ENCODE measurements at places on chromosomes 5 and 9.

GRCh38 chr9:31894008-31894407 lies 490.4 kb upstream of the ACO1 start:
- no peak for DNase-seq

- DNase-seq: no peak
These were observed 148.3 kb downstream of the RANBP17 start for GRCh38 chr5:171010086-171010485.

GRCh38 chr5:160929360-160929759 lies 77.3 kb upstream of the ATP10B start:
- no peak for DNase-seq

- no peak for DNase-seq
These were observed 31.2 kb downstream of the CPLANE1 start for GRCh38 chr5:37217976-37218375.

DNA sequence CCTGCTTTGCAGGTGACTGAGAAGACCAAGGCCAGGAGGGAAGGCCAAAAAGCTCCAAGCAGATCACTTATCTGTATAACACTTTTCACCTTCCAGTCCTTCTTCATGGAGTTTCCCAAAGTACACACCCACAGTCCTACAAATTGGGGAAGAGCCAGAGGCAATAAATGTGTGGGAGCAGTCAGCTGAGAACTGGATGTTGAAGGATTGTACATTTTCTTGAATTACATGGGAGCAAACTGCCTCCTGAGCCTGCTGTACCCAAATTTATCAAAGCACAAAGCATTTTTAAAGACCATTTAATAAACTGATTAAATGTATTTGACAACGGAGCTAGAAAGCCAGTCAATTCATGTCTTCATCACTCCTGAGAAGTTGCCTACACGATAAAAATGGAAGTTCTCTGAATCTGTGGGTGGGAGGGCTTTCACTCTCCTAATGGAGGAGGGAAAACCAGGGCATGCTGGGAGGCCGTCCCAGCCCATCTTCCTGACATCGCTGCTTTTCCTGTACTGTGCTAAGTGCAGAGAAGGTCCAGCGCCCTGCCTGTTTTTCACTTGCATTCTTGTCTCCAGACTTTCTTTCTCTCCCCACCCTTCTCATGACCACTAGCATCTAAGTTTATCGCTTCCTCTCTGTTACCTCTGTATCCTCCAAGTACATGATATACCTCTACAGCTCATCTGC lies 79.0 kb downstream of the KCNIP1 start:
- no peak for DNase-seq

DNA sequence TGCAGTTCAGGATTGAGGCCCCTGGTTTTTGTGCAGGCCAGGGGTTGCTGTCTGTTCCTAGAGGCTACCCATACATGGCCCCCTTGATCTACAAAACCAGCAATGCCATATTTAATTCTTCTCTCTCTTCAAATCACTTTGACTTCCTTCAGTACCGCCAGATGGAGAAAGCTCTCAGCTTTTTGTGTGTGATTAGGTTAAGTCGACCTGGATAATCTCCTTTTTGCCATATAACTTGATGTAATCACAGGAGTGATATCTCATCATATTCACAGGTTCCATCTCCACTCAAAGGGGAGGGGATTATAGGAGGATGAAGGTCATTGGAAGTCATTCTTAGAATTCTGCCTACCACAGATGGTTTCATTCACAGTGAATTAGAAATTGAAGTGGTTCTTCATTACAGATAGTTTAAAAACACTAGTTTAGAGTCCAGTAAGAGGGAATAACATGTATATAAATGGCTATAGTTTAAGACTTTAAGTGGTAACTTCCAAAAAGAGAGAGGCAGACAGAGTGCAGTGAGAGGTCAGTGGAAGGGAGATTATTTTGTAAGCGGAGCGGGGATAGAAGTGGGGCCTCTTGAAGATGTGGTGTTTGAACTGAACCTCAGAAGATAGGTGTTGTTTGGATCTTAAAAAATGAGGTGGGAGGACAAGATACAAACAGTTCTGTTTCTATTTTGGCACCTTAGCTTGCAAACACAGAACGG lies 85.9 kb downstream of the GALNT10 start:
- no peak for DNase-seq

GRCh38 chr9:126965541-126966428 lies 51.2 kb downstream of the RALGPS1 start:
- DNase-seq: peak; percentile 28

DNA sequence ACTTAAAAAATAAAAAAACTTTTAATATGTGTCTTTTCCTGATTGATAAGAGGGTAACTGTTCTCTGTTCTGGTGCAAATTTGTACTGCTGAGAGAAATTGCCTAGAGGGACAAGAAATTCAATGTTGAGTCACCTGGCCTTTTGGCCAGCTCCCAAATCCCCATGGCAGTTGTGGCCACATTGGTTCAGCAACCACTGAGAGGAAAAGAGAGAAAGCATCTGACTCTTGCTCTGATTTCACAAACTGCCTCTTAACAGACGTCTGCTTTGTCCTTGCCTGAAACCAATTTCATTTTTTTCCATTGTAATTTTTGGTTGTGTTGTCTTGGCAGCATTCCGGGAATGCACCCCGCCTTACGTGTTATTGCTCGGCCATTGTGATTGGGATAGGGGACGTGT lies 42.4 kb downstream of the NTRK2 start:
- DNase-seq: no peak

GRCh38 chr5:57174128-57174889 lies 450 bp downstream of the GPBP1 start:
- no peak for DNase-seq

GRCh38 chr9:137984005-137984404 lies 106.4 kb downstream of the CACNA1B start:
- no peak for DNase-seq

GRCh38 chr5:125476901-125477585 lies 730.6 kb upstream of the ZNF608 start:
- no peak for DNase-seq

GRCh38 chr5:2797981-2798380 lies 46.5 kb upstream of the IRX2 start:
- DNase-seq: no peak

GRCh38 chr5:96243862-96244261 lies 189.2 kb downstream of the PCSK1 start:
- DNase-seq: no peak

DNA sequence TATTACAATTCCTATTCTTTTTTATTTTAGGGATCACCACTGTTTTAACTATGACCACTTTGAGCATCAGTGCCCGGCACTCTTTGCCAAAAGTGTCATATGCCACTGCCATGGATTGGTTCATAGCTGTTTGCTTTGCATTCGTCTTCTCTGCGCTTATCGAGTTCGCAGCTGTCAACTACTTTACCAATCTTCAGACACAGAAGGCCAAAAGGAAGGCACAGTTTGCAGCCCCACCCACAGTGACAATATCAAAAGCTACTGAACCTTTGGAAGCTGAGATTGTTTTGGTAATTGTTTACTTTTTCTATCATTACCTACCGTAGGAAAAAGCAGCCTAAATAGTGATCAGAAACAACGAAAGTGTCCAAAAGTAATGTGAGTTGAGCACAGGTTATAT lies 6.4 kb downstream of the GABRA6 start:
- DNase-seq: no peak

- no peak for DNase-seq
These were observed 56.2 kb upstream of the ANXA1 start for GRCh38 chr9:73095425-73095824.

GRCh38 chr5:84585218-84585617 lies 200.5 kb upstream of the EDIL3 start:
- DNase-seq: no peak

DNA sequence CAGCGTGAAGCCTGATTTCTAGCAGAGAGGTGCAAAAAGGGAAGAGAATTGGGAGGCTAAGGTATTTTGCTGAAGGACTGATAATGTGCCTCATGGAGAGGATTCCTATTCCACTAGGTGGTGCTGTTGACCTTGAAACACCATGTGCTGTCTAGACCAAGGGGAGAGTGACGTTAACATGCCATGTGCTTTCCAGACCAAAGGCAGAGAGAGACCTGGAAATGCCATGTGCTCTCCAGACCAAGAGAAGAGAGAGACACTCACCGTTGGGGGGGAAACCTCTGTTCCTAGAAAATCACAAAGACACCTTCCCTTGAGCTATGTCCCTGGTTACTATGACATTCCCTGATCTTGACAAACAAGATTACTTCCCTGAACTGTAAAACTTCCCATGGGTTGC lies 286.0 kb upstream of the TUSC1 start:
- no peak for DNase-seq

GRCh38 chr9:8694983-8695588 lies 895.5 kb upstream of the DMAC1 start:
- DNase-seq: no peak

- DNase-seq: no peak
These were observed 133.5 kb upstream of the IL12B start for GRCh38 chr5:159463590-159464321.

DNA sequence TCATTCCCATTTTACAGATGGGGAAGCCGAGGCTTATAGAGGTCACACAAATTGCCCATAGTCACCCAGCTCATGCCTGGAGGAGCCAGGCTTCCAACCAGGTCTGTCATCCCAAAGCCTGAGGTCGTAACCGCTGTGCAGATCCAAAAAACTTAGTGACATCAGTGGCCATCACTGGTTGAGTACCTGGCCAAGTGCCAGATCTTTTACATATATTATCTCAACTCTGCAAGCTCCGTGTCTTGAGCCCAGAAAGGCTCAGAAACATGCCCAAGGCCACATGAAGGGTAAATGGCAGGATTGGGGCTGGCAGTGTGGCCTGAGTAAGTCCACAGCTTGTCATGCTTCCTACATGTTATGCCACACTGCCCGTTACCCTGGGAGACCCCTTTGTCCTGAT lies 13.5 kb downstream of the CFAP77 start:
- DNase-seq: no peak

DNA sequence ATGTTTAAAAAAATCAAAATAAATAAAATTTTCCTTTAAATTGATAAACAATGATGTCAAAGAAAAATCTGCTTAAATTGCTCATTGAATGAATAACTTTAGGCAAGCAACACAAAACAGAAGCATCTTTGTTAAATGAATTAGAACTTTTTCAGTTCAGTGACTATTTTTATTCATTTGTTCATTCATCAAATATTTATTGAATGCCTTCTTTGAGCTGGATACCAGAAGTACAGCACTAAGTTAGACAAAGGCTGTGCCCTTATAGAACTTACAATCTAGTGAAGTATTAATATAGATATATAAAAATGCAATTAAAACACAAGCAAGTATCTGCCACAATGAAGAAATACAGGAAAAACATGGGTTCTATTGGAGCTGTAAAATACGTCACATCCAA lies 10.8 kb downstream of the FNIP1 start:
- no peak for DNase-seq

DNA sequence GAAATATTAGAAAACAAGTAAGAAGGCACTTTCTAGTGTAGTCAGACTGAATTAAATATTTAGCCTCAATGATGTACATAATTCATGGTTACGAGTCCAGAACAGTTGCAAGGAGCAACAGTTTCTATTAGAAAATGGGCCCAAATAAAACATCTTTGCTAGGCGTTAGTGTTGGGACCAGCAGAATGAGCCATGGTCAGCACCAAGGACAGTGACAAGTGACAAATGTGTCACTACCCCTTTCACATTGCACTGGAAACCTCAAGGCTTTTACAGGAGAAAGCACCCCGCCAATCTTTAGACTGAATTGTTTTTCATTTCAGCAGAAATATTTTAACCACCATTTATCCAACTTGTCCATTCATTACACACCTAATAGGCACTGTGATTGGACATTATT lies 301.3 kb upstream of the ADCY2 start:
- no peak for DNase-seq

DNA sequence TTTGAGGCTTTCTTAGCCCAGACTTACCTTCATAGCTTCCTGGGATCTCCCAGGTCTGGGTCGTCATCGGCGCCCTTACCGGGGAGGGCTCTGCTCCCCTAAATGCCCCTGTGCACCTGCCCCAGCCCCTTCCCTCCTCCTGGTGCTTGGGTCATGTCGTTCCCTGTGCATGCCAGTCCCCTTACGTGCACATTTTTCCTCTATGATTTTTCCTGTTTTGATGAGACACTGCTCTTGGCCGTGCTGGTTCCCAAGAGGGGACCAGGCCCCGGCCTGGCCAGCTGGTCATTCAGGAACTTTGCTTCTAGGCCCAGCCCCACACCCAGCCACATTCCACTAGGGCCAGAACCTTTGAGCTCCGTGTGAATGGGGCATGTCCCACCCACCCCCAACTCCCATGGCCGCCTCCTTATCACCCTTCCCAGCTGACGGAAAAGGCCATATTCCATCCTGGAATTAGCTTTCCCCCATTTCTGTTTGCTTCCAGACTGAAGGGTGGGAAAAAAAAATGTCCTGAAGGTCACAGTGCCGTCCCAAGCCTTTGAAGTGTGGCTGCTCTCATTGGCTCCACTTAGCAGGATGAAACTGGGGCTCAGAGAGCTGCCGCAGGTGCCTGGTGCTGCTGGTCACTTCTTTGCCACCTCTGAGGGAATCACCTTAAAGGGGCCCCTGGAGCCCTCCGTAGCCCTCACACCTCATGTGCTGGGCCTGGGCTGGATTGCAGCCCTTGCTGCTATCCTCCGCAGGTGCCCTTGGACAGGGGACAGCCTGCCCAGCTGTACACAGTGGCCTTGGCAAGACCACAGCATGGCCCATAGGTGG lies 25.1 kb downstream of the ERGIC1 start:
- DNase-seq: no peak

- no peak for DNase-seq
These were observed 339.2 kb downstream of the ADAMTS6 start for GRCh38 chr5:65142511-65143011.

- no peak for DNase-seq
These were observed 210.5 kb downstream of the NXNL2 start for GRCh38 chr9:88745276-88746001.

GRCh38 chr5:62340392-62340791 lies 34.4 kb downstream of the KIF2A start:
- no peak for DNase-seq
